ENCODE measurements at places on chromosomes 11 and 22.

DNA sequence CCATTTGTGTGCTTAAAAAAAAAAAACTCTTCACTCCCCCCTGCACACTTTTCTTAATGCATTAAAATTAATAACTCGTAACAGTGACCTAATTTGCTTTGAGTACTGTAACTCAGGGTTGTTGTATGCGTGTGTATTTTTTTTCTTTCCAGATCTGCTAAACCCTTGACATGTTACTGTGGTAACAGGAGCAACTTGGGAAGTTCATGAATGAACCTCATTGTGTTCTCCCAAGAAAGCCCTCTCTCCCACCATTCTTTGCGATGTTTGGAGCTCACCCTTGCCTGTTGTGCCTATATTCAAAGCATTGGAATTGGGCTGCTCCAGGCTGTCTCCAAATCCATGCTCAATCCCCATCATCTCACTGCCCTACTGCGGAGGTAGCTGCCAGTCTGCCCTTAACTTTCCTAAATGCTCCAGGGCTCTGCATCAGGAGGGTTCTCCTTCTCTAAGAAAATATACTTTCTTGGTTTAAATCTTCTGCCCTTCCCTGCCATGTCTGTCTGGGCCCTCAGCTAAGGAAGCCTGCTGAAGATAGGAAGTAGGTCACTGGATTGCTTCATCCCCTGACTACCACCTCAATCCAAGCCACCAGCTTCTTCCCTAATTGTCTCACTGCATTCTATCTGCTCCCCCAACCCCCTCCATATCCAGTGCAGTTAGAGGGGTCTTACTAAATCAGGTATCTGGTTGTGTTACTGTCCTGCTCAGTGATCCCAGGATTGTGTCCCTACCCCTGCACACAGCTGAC, 70.3 kb downstream of the KIRREL3 start:
- no peak for DNase-seq

GRCh38 chr22:32880061-32880460, 78.6 kb downstream of the TIMP3 start:
- DNase-seq: no peak

GRCh38 chr22:42432818-42433217, 615 bp upstream of the NFAM1 start:
- no peak for DNase-seq

GRCh38 chr11:132914600-132914999, 617.7 kb downstream of the OPCML start:
- no peak for DNase-seq

GRCh38 chr22:45149671-45150070, 14.1 kb upstream of the NUP50 start:
- no peak for DNase-seq

- DNase-seq: no peak
These were observed 12.2 kb downstream of the MED19 start for GRCh38 chr11:57699813-57700212.

DNA sequence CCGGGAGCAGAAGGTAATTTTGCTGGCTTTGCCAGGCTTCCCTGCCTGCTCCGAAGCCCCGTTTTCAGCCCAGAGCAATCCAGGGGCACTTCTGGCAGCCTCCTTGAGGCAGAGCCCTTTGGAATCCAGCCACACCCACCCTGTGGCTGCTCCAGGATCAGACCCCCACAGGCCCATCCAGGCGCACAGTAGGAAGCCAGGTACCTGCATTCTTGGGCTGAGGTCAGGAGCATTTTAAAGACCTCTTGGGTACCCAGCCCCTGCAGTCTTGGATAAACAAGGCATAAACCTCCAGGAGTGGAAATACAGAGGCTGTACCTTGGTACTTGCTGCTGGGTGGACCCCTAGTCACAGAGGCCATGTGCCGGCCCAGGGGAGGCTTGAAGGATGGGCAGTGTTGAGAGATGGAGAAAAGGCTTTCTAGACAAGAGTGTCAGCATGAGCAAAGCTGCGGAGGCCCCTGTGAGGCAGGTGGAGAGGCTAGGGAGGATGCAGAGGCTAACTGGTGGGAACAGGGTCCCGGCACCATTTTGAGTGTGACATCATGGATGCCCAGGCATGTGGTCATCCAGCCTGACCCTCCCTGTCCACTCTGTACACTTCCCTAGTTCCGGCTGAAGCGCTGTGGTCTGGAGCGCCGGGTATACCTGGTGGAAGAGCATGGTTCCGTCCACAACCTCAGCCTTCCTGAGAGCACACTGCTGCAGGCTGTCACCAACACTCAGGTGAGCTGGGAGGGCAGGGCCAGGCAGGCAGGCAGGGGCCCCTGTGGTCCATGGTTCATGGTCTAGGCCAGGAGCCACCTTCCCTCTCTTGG, 3.9 kb downstream of the MUS81 start:
- no peak for DNase-seq

- DNase-seq: no peak
These were observed 423.7 kb upstream of the CADM1 start for GRCh38 chr11:115927823-115928329.

GRCh38 chr22:26170795-26171580, 1.7 kb downstream of the SEZ6L start:
- DNase-seq: peak; percentile 88

- no peak for DNase-seq
These were observed 17.1 kb upstream of the SNX32 start for GRCh38 chr11:65816696-65817095.

GRCh38 chr11:2554338-2555207, 109.8 kb downstream of the KCNQ1 start:
- no peak for DNase-seq

GRCh38 chr22:32020117-32020516, 22.9 kb upstream of the SLC5A1 start:
- DNase-seq: no peak

DNA sequence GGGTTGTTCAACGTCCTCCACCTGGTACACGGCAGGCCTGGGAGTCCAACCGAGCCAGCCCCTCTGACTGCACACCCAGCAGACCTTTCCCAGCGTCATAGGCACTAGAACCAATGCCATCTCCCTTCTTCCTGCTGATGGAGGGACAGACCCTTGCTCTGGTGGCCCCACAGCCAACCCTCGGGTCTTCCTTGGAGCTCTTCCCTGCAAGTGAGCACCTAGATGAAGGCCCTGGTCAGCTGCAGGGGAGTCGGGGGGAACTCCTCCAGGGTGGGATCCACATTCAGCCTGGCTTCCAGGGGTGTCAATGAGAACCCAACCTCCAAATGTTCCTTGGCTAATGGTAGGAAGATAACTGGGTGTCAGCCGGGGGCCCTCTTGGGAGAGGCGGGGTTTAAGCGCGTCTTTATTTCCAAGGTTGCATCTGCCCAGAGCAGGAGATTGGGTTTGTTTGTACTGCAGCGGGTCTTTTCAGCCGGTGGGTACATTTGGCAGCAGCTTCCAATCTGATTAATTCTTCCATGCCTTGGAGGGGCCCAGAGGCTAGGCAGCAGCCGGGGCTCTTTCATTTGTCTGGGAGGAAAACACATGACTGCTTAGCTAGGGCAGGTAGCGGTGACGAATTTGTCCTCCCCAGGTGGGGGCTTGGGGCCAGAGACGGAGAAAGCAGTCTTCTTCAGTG, 56.0 kb upstream of the SHISAL1 start:
- DNase-seq: no peak

DNA sequence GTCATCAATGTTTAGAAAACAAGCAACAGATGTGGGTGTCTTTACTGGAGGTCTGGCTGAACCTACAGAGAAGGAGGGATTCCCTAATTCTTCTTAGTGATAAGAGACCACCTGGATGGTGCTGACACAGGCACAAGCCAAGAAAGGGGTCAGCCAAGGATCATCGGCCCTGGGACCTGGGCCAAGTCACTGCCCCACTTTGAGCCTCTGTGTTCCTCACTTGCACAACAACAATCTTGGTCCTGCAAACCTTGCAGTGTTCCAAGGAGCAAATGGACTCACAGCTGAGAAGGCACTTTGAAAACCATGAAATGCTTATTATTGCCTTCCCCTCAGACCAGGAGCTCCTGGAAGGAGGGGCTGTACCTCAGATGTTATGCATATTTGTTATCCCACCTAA, 7.0 kb upstream of the KCNE3 start:
- no peak for DNase-seq

- no peak for DNase-seq
These were observed 480 bp upstream of the MTMR2 start for GRCh38 chr11:95924414-95924760.

- DNase-seq: no peak
These were observed 270.7 kb upstream of the SYN3 start for GRCh38 chr22:33328789-33329296.

GRCh38 chr11:2086239-2087040, 52.7 kb downstream of the IGF2 start:
- no peak for DNase-seq

DNA sequence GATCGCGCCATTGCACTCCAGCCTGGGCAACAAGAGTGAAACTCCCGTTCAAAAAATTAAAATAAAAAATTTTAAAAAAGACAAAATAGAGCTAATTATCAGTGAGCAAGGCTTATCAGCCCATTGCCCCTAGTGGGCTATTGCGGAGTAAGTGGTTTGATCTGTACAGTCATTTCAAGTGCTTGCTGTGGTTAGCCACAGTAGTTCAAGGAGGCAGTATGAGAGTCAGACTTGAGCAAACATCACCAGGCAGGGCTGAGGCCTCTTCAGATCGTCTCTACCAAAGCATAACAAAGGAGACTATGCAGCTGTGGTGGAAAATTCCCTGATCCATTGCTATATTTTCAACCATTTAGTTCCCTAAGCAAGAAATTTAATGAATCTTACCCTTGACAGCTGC, 4.3 kb upstream of the SBF2 start:
- no peak for DNase-seq

DNA sequence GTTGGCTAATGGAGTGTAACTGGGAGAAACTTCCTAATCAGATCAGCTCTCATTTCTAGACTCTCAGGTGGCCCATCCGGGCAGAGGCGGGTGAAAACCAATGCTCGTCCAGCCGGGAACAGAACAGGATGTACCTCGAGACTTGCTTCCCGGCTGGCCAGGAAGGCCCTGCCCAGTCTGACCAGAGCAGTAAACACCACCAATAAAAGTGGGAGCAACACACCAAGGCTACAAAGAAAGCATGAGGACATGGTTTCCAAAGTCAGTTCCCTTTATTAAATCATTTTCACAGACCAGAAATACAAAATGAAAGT, 940 bp upstream of the TNKS1BP1 start:
- no peak for DNase-seq

DNA sequence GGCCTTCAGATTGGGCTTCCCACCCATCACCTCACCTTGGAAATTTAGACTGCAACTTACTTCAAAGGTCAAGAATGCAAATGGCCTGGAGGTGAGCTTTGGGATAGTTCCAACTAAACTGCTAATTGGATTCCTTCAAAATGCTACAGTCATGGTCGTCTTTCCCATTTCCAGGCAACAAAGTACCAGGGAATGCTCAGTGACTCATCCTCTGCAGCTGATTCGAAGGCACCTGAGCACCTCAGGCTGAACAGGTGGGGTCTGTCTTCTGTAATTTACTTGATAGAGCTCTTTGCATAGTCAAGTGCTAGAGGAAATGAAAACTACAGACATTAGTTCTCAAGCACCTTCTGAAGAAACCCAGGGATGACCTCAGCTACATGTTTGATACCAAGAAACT, 20.5 kb upstream of the FSHB start:
- no peak for DNase-seq

- no peak for DNase-seq
These were observed 7.8 kb downstream of the OPCML start for GRCh38 chr11:133524488-133524887.

GRCh38 chr22:45709060-45709739, 37.6 kb downstream of the ATXN10 start:
- DNase-seq: no peak

DNA sequence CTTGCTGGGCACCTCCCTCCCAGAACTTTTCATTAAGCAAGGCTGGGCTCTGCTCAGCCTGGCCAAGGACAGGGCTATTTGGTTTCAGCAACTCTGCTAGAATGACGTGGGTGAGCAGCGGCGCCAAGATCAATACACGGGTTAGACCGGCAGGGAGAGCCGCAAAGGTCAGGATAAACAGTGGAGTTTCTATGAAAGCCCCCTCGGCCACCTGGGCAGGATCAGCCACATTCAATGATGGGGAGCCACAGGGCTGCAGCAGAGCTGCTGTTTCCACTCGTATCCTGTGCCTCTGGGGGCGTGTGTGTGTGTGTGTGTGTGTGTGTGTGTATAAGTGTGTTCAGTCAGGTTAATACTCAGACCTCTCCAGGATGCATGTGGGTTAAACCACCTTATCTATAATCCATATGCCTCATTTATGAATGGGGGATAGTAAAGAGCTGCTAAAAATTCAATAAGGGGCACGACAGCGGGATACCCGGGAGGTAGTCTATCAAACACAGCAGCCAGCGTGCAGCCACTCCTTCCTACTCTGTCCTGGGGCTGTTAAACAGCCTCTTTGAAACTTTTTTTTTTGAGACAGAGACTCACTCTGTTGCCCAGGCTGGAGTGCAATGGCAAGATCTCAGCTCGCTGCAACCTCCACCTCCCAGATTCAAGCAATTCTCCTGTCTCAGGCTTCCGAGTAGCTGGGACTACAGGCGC, 34.8 kb downstream of the MYH9 start:
- no peak for DNase-seq

DNA sequence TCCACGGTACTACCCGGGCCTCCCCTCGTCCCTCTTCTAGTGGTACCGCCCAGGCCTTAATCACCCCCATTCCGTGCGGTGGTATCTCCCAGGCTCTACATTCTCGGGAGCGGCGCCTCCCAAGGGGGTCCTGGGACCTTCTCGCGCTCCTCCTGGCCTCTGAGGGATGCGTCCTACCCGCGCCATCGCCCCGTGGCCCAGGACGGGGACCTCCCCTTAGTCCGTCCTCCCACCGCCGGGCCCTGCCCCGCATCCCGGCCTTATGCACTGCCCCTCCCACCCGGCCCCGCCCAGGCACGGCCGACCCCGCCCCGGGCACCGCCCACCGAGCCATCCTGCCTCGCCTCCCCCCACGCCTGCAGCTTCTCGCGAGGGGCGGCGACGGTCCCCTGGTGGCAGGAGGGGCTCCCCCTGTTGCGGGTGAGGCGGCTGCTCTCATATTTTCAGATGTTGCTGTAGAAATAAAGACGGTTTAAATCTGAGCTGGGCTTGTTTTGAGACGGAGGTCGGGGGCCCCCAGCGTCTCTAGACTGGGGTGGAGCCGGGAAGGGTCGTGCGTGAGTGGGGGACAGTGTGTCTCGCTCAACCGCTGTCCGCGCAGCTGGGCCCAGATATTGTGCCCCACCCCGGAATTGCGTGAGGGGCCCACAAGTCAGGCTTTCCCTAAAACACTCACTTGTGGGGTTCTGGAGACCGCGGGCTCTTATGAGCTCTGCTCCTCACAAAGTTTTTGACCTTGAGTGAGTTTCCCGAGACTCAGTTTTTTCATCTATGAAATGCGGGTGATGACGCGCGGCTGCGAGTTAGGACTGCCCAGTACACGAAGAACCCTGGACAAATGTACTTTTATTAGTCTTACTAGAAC, 828 bp upstream of the RAB1B start:
- peak; percentile 92 for DNase-seq

- DNase-seq: no peak
These were observed 12.9 kb downstream of the CDC45 start for GRCh38 chr22:19492504-19493174.

- DNase-seq: no peak
These were observed 21.7 kb downstream of the SLC37A2 start for GRCh38 chr11:125084761-125085231.

GRCh38 chr11:77510095-77510494, 36.2 kb upstream of the PAK1 start:
- DNase-seq: no peak

- DNase-seq: no peak
These were observed 93.6 kb downstream of the CTTN start for GRCh38 chr11:70491696-70492472.

GRCh38 chr22:47154621-47155081, 392.2 kb downstream of the TBC1D22A start:
- no peak for DNase-seq

- no peak for DNase-seq
These were observed 26.6 kb upstream of the CSNK2A3 start for GRCh38 chr11:11379661-11380060.

- DNase-seq: no peak
These were observed 3.7 kb upstream of the IPO7 start for GRCh38 chr11:9380773-9381172.
